HTR-8/SVneo (cell line): ENCODE measurements at places on chromosomes 4 and X.
A peak's percentile ranks its signal among the peaks of the same experiment; 100 is the strongest.

DNA sequence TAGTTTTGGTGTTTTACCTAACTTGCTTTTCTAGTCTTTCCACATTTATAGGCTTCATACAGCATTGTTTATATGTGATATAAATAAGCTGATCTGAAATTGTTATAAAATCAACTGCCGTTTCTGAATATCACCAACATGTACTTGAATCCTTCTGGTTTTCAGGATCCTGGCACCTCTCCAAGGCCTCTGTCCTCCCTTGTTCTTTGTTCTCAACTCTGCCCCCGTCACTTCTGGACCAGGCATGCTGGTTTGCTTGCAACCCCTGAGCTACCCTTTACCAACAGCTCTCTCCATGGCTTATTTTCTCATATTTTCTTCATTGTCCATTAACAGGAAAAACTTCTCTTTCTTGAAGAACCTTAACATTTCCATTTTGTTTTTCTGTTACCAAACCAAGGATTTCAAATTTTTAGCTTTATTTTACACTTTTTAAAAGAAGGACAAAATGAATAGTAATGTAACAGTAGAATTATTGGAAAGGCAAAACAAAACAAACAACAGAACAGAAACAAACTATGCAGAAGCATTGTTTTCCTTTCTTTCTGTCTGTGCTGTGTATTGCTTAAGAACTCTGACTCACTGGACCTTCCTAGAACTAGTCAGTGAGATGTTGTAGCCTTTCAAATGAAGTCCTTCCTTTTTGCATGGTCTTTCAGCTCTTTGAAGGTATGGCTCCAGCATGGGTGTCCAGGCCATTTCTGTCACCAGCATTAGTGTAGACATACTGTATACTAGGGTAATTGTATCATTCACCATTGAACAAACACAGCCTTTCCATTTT is 44.8 kb downstream of the BANK1 start:
- DNase-seq = peak; percentile 5

- DNase-seq = no peak
Observed at GRCh38 chr4:52604215-52604614, 54.9 kb downstream of the USP46 start.

- DNase-seq = peak; percentile 59
Observed at GRCh38 chrX:16771483-16772398, 14.5 kb upstream of the TXLNG start.

GRCh38 chr4:132312521-132312920 is 836.6 kb upstream of the PCDH10 start:
- no peak for DNase-seq

- no peak for DNase-seq
Observed at GRCh38 chr4:183950536-183950935, 45.4 kb downstream of the STOX2 start.

- no peak for DNase-seq
Observed at GRCh38 chr4:159138436-159138835, 35.6 kb downstream of the RAPGEF2 start.

DNA sequence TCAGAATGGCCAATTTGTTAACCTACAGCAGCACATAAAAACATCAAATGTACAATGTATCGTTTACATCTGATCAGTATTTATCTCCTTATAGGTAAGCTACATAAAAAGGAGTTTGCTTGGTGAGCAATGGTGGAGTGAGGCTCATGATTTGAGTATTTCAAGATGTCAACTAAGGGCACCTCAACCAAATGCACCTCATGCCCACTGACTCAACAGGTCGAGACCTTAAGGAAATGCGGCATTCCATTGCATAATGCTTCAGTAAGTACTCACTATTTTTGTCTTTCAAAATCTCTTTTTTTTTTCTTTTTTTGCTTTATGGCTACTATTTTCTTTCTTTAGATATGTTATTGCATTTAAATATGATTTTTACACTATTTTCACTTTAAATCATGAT is 181.0 kb upstream of the TLL1 start:
- DNase-seq = no peak

GRCh38 chrX:23514082-23514481 is 153.2 kb upstream of the PRDX4 start:
- no peak for DNase-seq

DNA sequence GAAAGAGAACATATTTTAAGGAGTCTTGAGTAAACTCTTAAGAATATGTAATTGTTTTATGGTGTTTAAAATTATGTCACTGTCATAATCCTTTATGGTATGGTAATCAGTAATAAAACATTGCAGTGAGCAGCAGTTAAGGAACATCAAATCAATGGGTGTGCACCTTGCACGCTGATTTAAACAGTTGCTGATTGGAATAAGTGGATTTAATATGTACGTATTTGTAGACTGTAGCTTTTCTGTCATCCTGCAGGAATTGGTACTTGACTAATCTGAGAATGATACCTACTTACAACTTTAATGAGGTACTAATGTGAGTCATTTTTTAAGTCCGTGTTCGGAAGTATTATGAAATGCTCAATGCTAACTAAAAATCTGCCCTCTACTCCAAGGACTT is 212.2 kb downstream of the DCTD start:
- no peak for DNase-seq

DNA sequence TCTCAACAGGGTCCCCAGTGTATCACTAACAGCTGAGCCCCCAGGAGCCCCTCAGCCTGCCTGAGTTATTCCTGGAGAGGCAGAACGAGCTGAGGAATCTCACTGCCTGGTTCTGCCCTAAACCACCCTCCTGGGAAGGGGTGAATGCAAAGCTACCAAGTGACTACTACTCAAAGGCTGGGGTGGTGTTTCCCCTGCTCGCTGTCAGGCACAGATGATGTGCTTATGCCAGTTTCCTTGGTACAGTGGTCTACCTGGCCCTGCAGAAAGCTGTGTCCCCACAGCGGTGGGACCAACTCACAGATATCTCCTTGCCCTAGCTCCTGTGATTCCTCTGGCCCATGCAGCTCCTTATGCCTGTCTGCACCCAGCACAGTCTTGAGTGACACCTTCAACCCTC is 35.4 kb upstream of the ASMTL start:
- no peak for DNase-seq

DNA sequence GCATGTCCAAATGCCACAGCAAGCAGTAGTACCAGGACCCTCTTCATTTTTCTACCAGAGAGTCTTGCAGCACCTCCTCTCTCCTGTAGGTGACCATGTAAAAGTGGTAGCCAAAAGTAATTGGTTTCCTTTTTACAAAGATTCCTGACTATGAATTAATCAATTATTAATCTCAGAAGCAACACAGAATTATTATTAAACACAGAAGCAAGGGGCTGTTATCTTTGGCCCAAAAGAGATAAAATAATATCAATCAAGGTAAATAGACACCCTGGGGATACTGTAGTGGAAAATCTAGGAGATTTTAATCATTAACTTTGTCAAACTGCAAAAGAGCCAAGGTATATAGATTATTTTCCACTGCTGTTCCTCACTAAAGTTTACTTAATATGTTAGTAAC is at the start of gene GC:
GC (minus strand) TSS at position 108 of the 400 bp plus-strand sequence; CDS start at position 47, 61 bp downstream.
- no peak for DNase-seq

DNA sequence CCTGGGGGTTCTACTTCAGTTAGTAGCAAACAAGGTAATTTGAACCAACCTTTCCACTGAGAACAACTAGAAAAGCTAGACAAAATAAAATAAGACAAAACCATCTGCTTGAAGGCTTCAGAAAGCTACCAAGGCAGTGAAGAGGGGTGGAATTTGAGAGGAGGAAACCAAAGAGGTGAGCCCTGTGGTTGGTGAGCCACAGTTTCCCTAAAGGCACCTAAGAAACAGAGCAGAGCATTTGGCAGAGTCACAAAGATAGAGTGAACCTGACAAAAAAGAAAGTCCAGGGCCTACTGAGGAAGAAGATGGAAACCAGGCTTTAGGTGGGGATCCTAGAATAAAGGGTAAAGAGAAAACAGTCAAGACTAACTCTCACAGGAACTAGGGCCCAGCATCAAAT is 44.3 kb downstream of the CHST7 start:
- no peak for DNase-seq

GRCh38 chr4:4859325-4859798 is at the start of gene MSX1:
Gene MSX1, plus strand, starts transcription at chr4:4859665. Its CDS starts 235 bp downstream, at chr4:4859900.
- DNase-seq = peak; percentile 92

DNA sequence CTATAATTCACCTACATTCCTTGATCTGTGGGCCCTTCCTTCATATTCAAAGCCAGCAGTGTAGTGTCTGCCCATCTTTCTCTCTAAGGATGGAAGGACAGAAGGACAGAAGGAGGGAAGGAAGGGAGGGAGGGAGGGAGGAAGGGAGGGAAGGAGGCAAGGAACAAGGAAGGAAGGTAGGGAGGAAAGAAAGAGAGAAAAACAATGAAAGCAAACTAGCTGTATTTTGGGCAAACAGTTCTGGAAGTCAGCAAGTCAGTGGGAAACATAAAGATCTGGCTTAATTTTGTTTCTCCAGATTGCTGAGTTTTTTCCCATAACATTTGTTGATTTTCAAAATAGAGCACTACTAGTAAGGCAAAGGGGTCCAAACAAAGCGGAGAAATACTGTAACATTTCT is 555.2 kb upstream of the EPHA5 start:
- no peak for DNase-seq

DNA sequence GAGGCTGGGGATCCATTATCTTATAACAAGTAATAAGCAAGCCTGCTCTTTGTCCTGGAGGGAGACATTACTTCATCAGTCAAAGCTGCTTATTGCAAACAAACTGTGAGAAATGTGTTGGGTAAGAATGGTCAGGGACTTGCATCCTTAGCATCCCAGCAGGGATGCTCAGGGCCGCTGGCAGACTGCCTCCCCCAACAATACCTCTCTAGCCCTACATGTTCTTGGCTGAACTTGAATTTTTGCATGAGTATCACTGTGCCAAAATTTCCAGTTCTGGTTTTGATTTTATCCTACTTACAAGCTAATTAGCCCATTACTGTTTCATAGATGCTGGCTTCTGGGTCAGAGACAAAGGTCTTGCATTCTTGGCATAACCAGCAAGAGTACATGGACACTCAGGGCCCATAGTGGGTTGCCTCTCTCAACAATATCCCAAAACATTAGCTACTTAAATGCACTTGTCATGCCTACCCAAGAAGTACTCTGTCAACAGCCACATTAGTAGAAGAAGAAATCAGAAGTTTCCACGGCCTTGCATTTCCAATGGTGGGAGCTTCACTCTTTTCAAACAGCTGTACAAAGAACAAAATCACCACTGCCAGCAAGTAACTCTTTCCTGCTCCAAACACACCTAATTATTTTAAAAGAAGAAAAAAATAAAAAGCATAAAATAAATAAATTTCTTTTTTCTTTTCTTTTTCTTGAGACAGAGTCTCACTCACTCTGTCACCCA is 41.9 kb upstream of the NEUROG2 start:
- DNase-seq = no peak

DNA sequence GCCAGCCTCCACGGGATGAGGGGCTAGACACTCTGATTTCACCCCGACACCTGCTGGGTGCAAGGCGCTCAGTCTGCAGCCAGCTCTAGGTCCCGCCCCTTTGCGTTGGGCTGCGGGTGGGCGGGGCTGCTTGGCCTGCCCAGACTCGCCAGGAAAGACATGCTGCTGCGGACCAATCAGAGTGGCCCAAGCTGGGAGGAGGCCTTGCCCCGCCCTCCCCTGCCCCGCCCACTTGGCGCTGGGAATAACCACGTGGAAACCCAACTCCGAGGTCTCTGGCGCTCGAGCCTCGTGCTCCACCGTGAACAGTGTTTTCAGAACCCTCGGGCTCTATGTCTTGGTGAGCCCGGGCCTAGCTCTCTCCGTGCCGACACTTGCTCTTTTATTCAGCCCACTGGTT is 5.3 kb upstream of the VMA21 start:
- DNase-seq = no peak

GRCh38 chr4:188534917-188535316 is 395.7 kb downstream of the TRIML1 start:
- DNase-seq = no peak

GRCh38 chrX:103440621-103441020 is 64.3 kb downstream of the BEX3 start:
- DNase-seq = no peak
